Central memory CD4-positive, alpha-beta T cell (primary cell): ENCODE measurements at places on chromosomes 2 and 18.

DNA sequence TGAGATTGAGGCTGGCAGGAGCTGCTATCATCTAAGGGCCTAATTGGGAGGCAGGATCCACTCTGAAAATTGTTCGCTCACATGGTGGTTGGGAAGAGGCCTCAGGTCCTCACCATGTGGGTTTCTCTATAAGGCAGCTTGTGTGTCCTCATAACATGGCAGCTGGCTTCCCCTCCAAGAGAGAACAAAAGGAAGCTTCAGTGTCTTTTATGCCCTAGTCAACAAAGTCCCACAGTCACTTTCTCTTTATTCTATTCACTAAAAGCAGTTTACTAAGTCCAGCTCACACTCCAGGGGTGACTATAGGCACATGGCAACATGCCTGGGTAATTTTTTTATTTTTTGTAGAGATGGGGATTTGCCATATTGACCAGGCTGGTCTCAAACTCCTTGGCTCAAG, 5.8 kb upstream of the ITGAV start:
- DNase-seq: no peak

DNA sequence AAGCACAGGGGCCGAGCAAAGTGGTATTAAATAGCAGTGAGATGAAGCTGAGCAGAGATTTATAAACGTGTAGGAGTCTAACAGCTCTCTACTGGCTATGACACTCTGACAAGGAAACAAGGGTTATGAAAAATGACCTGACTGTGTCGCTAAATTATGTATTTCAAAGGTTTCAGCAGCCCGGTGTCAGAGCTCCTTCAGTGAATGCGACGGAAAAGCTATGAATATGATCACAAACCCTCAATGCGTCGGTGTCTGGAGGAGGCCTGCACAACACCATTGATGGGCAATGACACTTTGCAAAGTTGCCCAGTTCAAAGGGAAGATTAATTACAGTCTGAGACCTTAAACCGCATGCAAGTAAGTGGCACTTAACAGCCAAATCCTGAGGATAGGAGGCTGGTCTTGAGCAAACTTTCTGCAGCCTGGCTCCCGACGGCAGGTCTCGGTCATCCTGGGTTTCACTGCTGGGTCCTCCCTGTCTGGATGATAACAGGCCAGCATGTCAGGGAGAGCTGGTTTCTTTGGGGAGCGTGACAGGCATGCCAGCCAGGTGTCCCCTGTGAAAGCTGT, 615.1 kb upstream of the SALL3 start:
- no peak for DNase-seq

DNA sequence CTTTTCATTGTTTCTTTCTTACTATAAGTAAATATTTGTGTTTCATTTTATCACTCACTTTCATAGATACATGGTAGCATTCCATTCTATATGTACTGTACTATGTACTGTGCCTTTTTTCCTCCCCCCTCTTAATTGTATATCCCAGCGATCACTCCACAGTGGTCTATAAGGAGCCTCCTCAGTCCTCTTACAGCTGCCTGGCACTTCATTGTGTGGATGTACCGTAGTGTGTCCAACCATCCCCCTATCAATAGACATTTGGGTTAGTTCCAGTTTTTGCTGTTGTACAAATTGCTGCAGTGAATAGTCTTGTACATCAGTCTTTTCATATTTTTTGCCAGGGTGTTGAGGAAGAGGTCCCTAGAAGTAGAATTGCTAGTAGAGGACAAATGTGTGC, 21.4 kb upstream of the DRC1 start:
- no peak for DNase-seq

DNA sequence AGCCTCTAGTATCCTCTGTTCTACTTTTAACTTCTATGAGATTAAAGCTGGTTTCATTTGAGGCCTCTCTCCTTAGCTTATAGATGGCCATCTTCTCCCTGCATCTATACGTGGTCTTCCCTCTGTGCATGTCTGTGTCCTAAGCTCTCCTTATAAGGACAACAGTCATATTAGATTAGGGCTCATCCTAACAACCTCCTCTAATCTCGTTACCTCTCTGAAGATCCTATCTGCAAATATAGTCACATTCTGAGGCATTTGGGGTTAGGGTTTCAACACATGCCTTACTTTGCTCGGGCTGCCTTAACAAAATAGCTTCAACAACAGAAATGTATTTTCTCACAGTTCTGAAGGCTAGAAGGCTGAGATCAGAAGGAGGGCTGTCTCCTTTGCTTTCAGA, 11.6 kb upstream of the APOB start:
- DNase-seq: no peak

DNA sequence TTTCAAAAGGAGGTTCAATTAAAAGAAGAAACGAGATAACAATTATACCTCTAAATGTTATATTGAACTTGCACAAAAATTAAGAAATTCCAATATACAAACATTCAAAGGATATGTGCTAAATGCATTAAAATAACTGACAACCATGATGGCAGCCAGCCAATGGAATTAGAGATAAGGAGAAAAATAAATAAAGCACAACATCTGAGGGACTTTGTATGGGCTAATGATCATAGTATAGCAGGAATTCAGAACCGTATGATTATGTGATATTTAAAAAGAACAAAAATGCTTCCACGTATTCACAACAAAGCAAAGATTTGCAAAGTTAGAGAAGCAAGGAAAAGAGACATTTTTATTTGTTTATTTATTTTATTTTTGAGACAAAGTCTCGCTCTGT, 1103.0 kb downstream of the CBLN2 start:
- DNase-seq: no peak

GRCh38 chr2:97662386-97662894, 1.4 kb downstream of the ACTR1B start:
- no peak for DNase-seq

- no peak for DNase-seq
Observed at GRCh38 chr18:31684279-31685096, at the start of gene B4GALT6. B4GALT6 (minus strand) TSS chr18:31684581; CDS start chr18:31684426, 155 bp downstream.

GRCh38 chr2:15092691-15093090, 460.2 kb downstream of the LRATD1 start:
- DNase-seq: no peak

DNA sequence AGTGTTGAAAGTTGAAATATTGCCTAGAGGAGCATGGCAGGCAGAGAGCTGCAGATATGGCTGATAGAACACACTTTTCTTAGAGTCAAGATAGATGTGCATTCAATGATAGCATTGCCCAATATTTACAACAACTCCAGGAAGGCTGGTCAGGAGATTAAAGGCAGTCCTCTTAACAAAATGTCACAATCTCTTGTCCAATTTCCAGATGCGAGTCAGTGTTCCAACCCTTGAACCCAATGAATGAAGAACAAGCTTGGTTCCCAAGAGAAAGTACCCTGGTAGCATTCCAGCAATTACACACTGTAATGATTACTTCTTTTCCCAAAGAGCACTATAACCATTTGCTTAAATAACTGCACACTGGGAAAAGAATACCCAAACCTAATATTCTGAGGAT, 839.4 kb upstream of the VRK2 start:
- no peak for DNase-seq

- no peak for DNase-seq
Observed at GRCh38 chr2:234266952-234267351, 216.4 kb downstream of the SPP2 start.
